ENCODE measurements at places on chromosomes 2 and 18.

GRCh38 chr2:88450925-88451810 lies 1.3 kb downstream of the FOXI3 start:
- DNase-seq = no peak

DNA sequence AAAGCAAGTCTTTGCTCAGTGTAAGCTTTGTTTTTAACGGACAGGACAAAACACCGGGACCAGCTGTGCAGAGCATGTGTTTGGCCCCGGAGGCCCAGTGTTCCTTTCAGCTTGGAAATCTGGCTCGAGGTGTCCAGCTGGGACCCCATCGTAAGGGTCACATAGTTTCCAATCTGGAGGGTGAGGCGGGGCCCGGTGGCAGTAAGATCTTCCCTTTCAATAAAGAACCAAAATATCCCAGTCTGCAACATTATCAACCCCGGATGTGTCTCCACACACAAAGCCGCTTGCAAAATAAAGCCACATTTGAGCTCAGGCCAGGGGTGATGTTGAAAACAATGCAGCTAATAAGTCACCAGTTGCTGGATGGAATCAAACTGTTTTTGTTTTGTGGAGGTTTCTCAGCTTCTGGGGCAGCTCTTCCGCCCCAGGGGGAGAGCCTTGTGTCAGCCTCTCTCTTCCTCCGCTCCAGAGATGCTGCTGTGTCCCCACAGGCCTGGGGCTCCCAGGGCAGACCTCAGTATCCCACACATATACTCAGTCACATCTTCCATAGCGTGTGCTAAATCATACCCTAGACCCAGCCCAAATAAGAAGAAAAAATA lies 138.6 kb upstream of the GLI2 start:
- no peak for DNase-seq

DNA sequence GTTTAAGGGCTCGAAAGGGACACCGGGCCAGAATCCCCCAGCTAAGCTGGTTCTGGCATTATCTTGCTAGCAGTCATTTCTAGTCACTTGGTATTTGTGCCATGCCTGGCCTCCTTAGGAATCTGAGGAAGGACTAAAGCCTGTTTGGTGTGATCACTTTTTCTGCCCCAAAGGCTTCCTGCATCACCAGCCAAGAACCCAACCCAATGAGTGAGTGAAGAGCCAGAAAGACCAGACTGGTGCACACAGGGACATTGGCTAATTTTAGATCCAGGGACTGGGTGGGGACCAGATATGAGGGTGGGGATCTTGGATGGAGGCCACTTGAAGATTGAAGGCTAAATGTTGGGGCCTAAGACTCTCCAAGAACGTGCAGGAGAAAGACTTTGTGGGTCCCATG lies 411.9 kb upstream of the TNP1 start:
- DNase-seq = no peak

DNA sequence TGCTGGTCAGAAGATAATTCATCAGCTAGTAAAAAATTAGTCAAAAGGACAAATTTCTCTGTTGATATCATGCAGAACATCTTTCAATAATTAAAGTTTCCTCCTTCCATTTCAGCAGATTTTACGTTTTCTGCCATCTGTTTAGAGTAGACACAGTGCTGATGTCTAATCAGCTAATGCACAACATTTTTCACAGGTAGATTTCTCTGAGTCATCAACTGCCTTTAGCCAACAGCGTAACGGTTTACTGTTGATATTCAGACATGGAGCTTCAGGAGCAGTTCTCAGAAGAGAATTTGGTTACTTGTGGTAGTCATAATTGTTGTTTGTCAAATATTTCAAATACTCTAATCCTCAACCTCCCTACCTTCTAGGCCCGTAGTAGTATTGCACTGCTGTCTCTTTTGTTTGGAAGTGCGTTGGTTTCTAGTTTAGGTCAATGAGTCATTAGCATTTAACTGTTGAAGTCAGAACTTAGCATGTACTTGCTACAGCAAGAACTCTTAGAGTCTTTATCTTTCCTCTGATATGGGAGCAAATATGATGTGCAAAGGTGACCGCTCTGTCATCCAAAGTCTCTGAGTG lies 86.8 kb upstream of the TFPI start:
- no peak for DNase-seq

- no peak for DNase-seq
These were observed 1.4 kb upstream of the TUBA4B start for GRCh38 chr2:219251656-219252055.

DNA sequence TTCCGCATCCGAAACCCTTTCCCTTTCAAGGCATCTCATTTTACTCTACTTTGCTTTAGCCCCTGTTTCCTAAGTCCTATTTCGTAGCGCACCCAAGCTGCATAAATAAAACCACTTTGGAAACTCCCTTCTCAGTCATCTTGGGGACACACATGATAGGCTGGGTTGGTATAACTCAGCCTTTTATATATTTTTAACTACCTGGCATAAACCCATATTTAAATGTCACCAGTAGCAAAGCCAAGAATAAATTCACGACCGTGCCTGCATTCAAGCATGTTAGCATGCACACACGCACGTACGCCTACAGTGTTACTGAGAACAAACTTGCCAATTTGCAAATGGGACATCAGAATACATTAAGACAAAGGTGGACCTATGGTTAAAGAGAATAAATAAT lies 564.7 kb upstream of the PIK3C3 start:
- no peak for DNase-seq

DNA sequence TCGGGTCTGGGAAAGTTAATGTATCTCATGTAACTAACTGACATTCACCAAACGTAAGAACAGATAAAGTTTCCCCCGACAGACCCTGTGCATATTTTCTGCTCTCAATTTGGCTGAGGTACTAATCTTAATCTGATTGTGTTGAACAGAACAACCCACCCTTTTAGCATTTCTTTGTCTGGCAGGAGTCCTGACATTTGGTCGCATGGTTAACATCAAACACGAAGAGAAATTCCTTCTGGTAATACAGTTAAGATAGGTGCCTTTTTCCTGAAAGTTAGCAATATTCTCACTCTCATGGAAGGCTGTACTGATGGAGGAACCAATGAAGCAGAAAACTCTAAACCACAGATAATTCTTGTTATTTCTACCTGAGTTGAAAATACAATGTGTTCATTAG lies 520.8 kb downstream of the PARD3B start:
- DNase-seq = no peak
